Jurkat, Clone E6-1 (cell line): ENCODE measurements at places on chromosomes 11 and 22.

- no peak for DNase-seq
Measured at GRCh38 chr11:16558494-16558893, 180.0 kb upstream of the C11orf58 start.

GRCh38 chr11:46237248-46238077, 40.0 kb upstream of the CREB3L1 start:
- no peak for DNase-seq

- DNase-seq, result no peak
Measured at GRCh38 chr22:45631140-45631840, 40.3 kb upstream of the ATXN10 start.

GRCh38 chr11:59560702-59561473, 49.5 kb downstream of the OR4D9 start:
- DNase-seq, result peak; percentile 83

DNA sequence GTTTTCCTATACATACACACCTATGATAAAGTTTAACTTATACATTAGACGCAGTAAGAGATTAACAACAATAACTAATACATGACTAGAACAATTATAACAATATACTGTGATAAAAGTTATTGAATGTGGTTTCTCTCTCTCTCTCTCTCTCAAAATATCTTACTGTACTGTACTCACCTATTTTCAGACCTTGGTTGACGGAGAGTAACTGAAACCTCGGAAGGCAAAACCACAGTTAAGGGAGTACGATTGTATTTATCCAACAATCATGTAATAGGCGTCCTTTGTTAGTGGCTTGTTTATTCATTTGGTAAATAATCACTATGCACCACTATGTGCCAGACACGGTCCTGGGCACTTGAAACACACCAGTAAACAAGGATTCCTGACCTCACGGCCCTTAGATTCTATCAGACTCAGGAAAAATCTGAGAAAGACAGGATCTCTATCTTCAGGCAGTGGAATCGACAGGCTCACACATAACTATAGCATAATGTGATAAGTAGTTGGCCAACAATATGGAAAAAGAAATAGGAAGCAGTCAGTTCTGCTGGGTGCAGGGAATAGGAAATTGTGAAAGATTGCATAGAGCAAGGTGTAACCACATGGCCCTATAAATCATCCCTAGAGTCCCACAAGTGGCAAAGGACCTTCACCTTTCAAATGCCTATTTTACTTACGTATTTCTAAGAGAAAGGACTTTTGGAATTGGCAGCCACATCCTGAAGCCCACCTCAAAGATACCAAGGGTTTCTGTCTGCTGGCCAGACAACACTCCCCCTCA, 12.0 kb downstream of the ETS1 start:
- DNase-seq, result no peak

GRCh38 chr11:76408171-76408965, 27.2 kb downstream of the GVQW3 start:
- DNase-seq, result peak; percentile 28

- DNase-seq, result no peak
Measured at GRCh38 chr22:46003271-46004091, 26.5 kb upstream of the WNT7B start.

DNA sequence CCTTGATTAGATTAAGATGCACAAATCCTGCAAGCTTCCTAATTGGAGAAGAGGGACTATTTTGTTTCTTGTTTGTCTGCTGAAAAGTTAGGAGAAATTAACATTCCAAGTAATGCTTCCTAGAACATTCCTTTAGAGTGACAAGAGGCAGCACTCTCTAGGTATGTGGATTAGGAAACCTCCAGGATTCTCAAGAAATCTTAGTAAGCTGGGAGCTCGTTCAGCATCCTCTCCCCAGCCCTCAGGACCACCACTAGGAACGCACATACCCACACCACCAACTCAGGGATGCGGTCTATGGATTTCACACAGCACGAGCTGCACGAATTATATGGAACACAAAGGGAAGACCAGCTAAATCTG, 52.9 kb downstream of the NCAPD3 start:
- DNase-seq, result no peak

DNA sequence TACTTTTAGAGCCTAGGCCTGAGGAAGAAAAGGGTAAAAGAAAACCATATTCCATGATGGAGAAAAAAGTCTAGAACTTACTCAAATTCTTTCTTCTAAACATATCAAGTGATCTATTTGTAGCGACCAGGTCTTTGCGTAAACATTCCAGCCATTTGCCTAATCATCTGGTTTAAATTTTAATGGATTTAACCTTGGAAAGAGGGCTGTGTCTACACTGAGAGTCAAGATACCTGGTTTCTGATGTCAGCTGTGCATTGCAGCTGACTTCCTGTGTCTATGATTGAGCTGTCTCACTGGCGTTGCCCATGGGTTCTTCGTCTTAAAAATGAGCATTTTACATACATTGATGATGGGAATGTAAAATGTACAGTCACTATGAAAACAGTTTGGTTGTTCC, 10.0 kb upstream of the TMEM123 start:
- DNase-seq, result no peak

GRCh38 chr22:19597399-19597735, 73.2 kb upstream of the CLDN5 start:
- peak; percentile 83 for DNase-seq
